Naive thymus-derived CD4-positive, alpha-beta T cell (primary cell): ENCODE measurements at places on chromosomes 2 and 18.

DNA sequence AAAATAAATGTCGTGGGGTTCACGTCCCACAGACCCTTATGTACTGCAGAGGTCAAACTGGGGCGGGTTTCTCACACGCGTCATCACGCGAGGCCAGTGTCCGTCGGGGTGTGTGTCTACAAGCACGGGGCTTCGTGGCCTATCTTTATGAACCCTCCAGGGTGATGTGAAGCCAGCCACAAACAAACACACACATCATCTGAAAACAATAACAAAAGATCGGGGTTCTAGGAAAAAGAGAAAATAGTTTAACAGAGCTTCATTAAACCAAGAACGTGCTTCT lies 23.3 kb downstream of the LDLRAD4 start:
- H3K4me3 ChIP-seq, result no peak overlapping the region
- DNase-seq, result no peak
- H3K27ac ChIP-seq, result no peak overlapping the region
- no peaks in the 10 kb centered on the region for H3K4me1 ChIP-seq
- H3K27me3 ChIP-seq, result no peaks in the 10 kb centered on the region

GRCh38 chr2:195985741-195986140 lies 82.9 kb downstream of the DNAH7 start:
- no peaks in the 10 kb centered on the region for H3K27me3 ChIP-seq
- H3K36me3 ChIP-seq, result no peaks in the 10 kb centered on the region
- H3K27ac ChIP-seq, result no peak overlapping the region
- H3K4me3 ChIP-seq, result no peak overlapping the region
- DNase-seq, result no peak

DNA sequence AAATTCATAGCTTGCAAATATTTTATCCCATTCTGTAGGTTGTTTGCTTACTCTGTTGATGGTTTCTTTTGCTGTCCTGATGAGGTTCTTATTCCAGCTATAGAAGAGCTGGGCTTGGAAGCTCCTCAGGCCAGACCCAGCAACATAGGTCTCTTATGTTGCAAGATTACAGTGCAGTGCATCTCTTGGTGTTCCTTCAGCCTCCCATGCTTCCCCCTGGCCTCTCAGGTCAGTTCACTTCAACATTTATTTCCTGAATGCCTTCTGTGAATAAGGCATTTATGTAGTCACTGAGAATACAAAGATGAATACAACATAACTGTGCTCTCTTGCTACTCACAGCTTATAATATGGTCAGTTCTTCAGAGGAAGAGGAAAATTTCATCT lies 179.0 kb upstream of the SLC39A10 start:
- no peak overlapping the region for H3K27ac ChIP-seq
- peaks cover 1% of the 10 kb centered on the region for H3K4me1 ChIP-seq
- H3K27me3 ChIP-seq, result no peaks in the 10 kb centered on the region

DNA sequence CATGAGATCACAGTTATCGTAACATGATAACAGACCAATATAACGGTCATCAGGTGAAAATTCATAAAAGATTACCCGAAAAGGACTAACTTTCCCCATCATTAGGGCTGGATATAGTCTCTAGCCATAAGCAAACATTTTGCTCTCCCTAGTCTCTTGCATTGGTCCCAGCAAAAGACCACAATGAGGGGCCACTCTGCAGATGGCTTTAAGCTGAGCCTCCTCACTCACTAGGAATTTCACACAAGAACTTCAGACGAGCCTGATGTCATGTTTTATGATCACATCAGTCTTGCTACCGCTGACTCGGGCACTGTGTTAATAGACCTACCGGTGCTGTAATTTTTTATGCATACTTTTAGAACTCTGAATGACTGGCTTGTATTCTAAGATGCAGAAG lies 35.2 kb downstream of the STK17B start:
- peaks cover 66% of the 10 kb centered on the region for H3K36me3 ChIP-seq
- no peak for DNase-seq
- no peak overlapping the region for H3K27ac ChIP-seq

GRCh38 chr2:204110338-204110741 lies 173.8 kb downstream of the ICOS start:
- H3K4me1 ChIP-seq, result peaks cover 39% of the 10 kb centered on the region
- no peaks in the 10 kb centered on the region for H3K27me3 ChIP-seq
- no peak overlapping the region for H3K27ac ChIP-seq
- H3K4me3 ChIP-seq, result peak overlapping the region; percentile 26

DNA sequence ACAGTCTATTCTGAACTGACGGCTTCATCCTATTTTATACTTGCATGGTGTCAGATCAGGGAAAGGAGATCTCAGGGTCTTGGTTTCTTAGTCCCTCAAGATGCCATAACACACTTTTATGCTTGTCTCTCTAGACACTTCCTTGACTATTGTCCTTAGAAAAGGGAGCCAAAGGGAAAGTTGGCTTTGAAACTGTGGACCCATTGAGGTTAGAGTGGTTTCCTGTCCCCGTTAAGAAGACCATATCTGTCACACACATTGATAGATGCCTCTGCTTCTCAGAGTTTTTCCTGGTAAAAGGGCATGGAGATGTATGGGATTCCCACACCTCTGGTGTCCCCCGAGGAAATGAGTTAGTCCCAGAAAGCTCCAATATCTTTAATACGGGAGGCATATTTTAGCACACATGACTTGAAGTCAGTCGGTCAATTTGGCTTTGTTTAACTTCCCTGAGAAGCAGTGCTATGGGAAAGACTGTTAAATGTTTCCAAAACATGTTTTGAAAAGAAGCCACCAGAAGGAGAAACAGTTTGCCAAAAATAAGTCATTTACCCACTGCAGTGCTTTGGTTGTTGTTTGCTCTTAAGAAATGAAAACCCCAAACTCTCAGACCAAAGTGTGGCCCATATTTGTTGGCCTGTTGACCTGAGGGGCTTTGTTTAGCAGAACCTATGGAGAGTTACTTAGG lies 133.4 kb upstream of the CXCR4 start:
- no peaks in the 10 kb centered on the region for H3K4me1 ChIP-seq
- H3K4me3 ChIP-seq, result no peak overlapping the region
- no peak overlapping the region for H3K27ac ChIP-seq

- H3K36me3 ChIP-seq, result no peaks in the 10 kb centered on the region
- no peaks in the 10 kb centered on the region for H3K27me3 ChIP-seq
- no peak overlapping the region for H3K4me3 ChIP-seq
- H3K27ac ChIP-seq, result no peak overlapping the region
- no peak for DNase-seq
Observed at GRCh38 chr2:23037596-23037995, 347.4 kb upstream of the KLHL29 start.

DNA sequence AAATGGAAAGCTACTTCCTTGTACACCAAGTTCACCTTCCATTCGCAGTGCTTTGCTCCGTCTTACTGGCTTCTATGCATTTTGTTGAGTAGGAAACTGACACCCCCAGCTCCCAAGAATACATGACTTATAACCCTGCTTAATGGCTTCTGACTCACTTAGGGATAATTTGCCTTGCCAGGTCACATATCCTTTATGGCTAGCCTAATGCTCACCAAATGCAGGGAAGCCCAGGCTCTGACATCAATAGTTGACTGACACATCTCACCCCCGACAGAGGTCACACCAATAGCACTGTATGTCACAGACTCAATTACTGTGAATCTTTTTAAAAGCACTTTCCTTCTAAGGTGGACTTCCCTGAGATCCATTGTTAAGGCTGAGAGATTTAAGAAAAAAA lies 147.2 kb downstream of the DTNA start:
- no peak for DNase-seq
- no peak overlapping the region for H3K27ac ChIP-seq
- no peak overlapping the region for H3K4me3 ChIP-seq
- no peaks in the 10 kb centered on the region for H3K27me3 ChIP-seq
- no peaks in the 10 kb centered on the region for H3K4me1 ChIP-seq

DNA sequence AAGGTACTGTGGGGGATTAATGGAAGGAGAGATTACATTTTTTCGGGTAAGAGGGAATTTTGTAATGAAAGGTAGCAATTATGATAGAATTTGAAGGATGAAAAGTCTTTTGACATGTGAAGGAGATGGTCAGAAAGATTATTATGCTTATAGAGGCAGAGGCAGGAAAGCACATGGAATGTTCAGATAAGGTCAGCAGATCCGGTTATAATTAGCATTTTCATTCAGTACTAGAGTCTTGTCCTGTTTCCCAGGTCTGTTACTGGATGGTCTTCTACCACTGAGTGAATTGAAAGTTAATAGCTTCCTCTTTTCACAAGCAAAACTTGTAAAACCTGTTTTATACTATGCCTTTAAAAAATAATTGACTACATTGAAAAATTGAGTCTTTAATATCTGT lies 116.9 kb downstream of the PHLPP1 start:
- DNase-seq, result no peak
- H3K36me3 ChIP-seq, result no peaks in the 10 kb centered on the region
- no peaks in the 10 kb centered on the region for H3K4me1 ChIP-seq
- no peak overlapping the region for H3K4me3 ChIP-seq
- H3K27me3 ChIP-seq, result no peaks in the 10 kb centered on the region
- no peak overlapping the region for H3K27ac ChIP-seq

DNA sequence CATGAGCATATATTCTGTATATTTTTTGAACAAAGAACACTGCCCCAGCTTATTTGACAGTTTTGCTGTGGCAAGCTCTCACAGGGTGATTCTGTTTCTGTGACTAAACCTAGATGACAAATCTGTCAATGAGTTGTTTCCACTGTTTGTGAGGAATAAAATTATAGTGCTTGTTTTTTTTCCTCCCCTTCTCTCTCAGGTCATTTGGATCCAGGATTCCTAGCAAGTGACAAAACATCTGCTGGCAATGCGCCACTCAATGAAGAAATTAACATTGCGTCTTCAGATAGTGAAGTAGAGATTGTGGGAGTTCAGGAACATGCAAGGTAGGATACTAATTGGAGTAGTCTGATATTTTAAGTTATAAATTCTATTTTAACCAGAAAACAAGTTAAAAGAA lies 149.3 kb downstream of the HAUS1 start:
- peaks cover 19% of the 10 kb centered on the region for H3K4me1 ChIP-seq
- H3K36me3 ChIP-seq, result peaks cover 12% of the 10 kb centered on the region
- H3K27ac ChIP-seq, result no peak overlapping the region

DNA sequence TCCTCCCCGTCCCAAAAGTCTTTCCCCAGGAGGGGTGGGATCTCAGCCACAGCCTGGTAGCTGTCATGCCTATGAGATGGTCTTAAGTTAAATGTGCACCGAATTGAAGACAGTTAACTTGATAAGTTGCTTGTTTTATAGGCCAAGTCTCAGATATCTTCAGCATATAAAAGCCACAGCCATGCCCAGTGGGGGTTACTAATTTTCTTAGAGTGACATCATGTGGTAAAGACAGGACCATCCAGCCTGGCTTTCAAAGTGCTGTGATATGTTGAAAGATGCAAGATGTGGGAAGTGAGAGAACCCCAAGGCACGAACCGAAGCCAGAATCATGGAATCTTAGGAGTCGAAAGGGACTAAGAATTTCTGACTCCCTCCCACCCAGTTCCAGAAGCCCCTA lies 42.1 kb upstream of the FAM124B start:
- H3K4me1 ChIP-seq, result no peaks in the 10 kb centered on the region
- no peaks in the 10 kb centered on the region for H3K36me3 ChIP-seq
- peaks cover 3% of the 10 kb centered on the region for H3K27me3 ChIP-seq
- no peak for DNase-seq
- H3K27ac ChIP-seq, result no peak overlapping the region

- no peaks in the 10 kb centered on the region for H3K36me3 ChIP-seq
- peaks cover 6% of the 10 kb centered on the region for H3K4me1 ChIP-seq
- H3K4me3 ChIP-seq, result no peak overlapping the region
- no peak overlapping the region for H3K27ac ChIP-seq
- DNase-seq, result no peak
Observed at GRCh38 chr2:136183097-136183496, 65.1 kb upstream of the CXCR4 start.

DNA sequence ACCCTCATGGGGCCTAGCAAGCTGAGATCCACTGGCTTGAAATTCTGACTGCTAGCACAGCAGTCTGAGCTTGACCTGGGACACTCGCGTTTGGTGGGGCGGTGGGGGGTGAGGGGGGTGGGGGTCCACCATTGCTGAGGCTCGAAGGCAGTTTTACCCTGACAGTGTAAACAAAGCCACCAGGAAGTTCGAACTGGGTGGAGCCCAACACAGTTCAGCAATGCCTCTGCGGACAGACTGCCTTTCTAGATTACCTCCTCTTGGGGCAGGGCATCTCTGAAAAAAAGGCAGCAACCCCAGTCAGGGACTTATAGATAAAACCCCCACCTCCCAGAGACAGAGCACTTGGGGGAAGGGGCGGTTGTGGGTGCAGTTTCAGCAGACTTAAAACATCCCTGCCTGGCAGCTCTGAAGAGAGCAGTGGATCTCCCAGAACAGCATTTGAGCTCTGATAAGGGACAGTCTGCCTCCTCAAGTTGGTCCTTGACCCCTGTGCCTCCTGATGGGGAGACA lies 149.7 kb upstream of the TANK start:
- no peak overlapping the region for H3K4me3 ChIP-seq
- H3K36me3 ChIP-seq, result no peaks in the 10 kb centered on the region
- no peaks in the 10 kb centered on the region for H3K4me1 ChIP-seq
- no peak for DNase-seq

- H3K27me3 ChIP-seq, result no peaks in the 10 kb centered on the region
- H3K4me1 ChIP-seq, result peaks cover 49% of the 10 kb centered on the region
- peak overlapping the region; percentile 74 for H3K27ac ChIP-seq
- H3K4me3 ChIP-seq, result peak overlapping the region; percentile 12
- peak; percentile 44 for DNase-seq
Observed at GRCh38 chr2:112995346-112995920, 9.8 kb upstream of the IL36A start.

- no peak overlapping the region for H3K4me3 ChIP-seq
- no peaks in the 10 kb centered on the region for H3K36me3 ChIP-seq
- peaks cover 3% of the 10 kb centered on the region for H3K4me1 ChIP-seq
- no peak overlapping the region for H3K27ac ChIP-seq
- no peak for DNase-seq
Observed at GRCh38 chr2:108579623-108580022, 45.4 kb downstream of the LIMS1 start.

- H3K36me3 ChIP-seq, result no peaks in the 10 kb centered on the region
- H3K27me3 ChIP-seq, result no peaks in the 10 kb centered on the region
- no peak overlapping the region for H3K27ac ChIP-seq
Observed at GRCh38 chr2:217062768-217063167, 202.9 kb upstream of the TNP1 start.

- H3K36me3 ChIP-seq, result no peaks in the 10 kb centered on the region
- no peak for DNase-seq
- H3K4me1 ChIP-seq, result no peaks in the 10 kb centered on the region
Observed at GRCh38 chr2:189849550-189849949, 65.3 kb downstream of the PMS1 start.

DNA sequence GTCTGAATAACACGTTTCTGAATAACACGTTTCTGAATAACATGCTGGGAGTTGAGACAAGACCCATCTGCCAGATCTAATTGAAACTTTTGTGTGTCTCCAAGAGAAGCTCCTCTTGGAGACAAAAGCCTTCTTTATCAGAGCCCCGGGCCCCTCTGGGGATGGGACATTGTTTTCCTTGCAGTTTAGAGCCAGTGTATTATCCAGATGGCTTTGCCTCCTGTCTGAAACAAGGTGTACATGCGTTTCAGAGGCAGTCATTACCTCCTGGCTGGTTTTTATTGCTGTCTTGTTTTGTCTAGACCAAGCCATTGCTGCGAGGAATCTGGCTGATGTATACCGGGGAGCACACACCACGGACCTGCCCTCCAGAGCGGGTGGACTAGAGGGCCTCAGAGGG lies 7.8 kb downstream of the FOSL2 start:
- H3K27ac ChIP-seq, result no peak overlapping the region
- peaks cover 21% of the 10 kb centered on the region for H3K4me1 ChIP-seq
- no peaks in the 10 kb centered on the region for H3K36me3 ChIP-seq
- H3K4me3 ChIP-seq, result no peak overlapping the region
- no peak for DNase-seq
